ENCODE measurements at places on chromosomes 3 and 15.

- DNase-seq = no peak
These were observed 303.0 kb upstream of the STAC start for GRCh38 chr3:36077320-36077719.

DNA sequence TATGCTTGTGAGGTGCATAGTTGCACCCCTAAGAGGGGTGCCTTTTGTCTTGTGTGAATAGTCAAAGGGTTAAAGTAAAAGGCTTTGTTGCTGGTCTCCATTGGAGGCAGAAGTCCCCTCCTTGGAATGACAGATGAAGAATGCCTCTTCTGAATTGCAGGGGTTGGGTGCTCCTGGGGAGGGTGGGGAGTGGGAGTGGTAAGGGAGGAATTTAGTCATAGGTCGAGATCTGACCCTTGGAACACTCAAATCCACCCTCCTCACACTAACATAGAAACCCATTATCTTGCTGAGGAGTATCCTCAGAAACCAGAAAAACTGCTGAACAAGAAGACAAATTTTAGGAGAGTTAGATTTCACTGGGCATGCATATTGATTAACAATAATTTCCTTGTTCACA lies 4.7 kb downstream of the CTXND1 start:
- no peak for DNase-seq

- no peak for DNase-seq
These were observed 22.7 kb downstream of the ERICH6 start for GRCh38 chr3:150681057-150681456.

- DNase-seq = no peak
These were observed 141.5 kb upstream of the TBL1XR1 start for GRCh38 chr3:177338697-177339219.

All from T-helper 1 cell (primary cell).